ENCODE measurements at places on chromosomes 16 and 17.

DNA sequence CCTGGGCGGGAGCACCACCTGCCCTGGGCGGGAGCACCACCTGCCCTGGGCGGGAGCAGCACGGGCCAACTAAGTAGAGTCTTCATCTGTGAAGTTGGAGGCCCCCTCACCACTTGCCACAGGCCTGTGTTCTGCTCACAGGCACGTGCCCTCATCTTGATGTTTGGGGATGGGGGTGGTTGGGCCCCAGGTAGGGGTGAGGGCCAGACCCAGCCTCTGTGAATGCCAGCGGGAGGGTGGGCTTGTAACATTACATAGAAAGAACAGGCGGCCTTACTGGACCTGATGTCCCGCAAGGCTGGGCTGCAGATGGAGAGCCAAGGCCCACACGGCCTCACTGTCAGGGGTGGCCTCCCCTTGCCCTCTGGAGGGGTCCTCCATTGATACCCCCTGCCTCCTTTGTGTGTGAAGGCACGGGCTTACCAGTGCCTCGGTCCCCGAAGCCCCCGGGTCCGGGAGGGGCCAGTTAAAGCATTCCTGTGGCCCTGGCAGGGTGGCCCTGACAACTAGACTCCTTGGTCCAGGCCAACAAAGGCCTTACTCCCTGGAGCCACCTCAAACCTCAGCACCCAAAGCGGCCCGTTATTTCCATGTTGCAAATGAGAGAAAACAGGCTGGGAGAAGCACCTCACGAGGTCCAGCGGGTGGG is 1.1 kb upstream of the SLC16A3 start:
- no peak for DNase-seq

GRCh38 chr17:28554565-28554964 is 2.1 kb upstream of the UNC119 start:
- DNase-seq: no peak

DNA sequence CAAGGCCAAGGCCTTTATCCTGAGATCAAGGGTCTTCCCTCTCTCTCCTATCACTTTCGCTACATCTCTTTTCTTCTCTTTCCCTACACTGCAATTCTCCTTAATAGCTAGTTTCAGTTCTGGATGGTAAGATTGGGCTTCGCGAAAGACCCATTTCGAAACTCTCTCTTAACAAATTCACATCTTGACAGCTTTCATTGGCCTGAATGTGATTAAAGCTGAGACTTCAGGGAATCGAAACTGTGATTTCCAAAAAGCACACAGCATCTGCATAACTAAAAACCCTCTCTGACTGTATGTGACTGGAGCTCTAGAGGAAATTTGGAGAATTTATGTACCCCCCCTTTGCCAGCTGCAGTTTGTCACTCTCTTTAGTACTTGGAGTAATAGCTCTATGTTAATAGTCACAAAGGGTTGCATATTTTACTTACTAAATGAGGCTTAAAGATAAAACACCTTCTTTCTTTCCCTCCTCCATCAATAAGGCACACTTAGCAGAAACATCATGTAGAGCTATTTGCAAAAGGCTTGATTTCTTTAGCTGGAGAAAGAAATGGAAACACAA is 105.3 kb upstream of the FAM20A start:
- DNase-seq: no peak

DNA sequence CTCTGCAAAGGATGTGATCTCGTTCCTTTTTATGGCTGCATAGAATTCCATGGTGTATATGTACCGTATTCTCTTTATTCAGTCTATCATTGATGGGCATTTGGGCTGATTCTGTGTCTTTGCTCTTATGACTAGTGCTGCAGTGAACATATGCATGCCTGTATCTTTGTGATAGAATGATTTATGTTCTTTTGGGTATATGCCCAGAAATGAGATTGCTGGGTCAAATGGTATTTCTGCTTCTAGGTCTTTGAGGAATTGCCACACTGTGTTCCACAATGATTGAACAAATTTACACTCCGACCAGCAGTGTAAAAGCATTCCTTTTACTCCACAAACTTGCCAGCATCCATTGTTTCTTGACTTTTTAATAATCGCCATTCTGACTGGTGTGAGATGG is 60.2 kb upstream of the ADORA2B start:
- DNase-seq: no peak

DNA sequence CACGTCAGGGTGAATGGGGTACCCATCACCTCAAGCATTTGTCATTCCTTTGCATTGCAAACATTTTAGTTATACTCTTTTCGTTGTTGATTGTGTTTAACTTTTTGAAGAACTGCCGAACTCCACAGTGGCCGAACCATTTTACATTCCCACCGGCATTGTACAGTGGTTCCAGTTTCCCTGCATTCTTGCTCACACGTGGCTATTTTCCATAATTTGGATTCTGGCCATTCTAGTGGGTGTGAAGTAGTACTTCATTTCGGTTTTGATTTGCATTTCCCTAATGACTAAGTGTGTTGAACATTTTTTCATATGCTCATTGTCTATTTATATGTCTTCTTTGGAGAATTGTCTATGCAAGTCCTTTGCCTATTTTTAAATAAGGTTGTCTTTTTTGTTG is 13.0 kb downstream of the NOL11 start:
- no peak for DNase-seq

GRCh38 chr17:44293509-44294226 is 14.7 kb upstream of the RUNDC3A start:
- DNase-seq: no peak

DNA sequence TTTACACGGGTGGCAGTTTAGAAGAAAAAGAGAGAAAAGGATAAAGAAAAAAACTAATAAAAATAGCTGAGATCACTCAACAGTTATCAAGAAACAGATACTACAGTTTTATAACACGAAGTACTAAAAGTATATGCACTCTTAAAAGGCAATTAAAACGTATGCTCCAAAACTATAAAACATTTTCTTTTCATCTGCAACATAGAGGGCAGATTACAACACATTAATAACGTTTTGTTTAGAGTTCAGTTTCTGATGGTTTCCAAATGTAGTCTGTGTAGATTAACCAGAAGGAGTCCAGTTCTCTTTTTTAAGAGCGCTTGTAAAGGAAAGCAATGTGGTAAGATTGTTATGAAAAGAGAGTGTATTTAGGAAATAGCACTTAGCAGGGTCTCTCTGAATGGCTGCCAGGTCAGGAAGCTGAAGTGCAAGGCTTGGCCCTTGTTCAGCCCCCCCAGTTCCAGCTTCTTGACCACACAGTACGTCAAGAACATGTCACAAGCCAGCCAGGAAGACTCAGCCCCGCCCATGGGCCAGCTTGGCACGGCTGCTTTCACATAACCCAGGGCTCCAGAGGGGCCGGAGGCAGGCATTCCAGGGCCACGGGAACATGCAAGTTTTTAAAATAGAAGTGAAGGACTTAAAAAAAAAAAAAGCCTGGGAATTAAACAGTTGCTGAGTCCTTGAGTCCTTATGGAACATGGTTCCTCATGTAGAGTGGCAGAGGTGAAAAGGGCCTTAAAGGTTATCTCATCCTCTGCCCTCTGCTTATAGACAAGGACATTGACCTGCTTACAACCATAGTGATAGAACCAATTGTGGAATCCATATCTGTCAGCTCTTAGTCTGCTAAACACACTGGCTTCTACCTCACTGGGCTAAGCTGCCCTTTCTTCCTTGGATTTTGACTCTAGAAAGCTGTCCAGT is 147.4 kb upstream of the TBX2 start:
- no peak for DNase-seq

GRCh38 chr16:2150418-2151187 is 2.2 kb downstream of the RAB26 start:
- DNase-seq: no peak

DNA sequence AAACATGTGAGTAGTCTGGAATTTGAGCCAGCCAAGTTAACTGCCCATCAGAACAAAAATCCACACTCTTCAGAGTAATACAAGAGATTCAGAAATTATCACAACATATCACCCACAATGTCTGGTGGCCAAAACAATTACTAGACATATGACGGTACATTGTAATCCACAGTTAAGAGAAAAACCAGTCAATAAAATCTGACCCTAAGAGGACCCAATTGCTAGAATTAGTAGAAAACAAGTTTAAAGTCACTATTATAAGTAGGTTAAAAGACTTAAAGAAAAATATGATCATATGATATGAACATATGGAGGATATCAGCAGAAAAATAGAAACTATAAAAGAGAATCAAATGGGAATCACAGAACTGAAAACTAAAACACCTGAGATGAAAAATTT is 15.8 kb downstream of the CMTR2 start:
- no peak for DNase-seq

Data from HuH-7.5 (cell line).